Ovary (tissue), 10 donors: ENCODE measurements at places on chromosomes 5 and 9. TPM values are rescaled to one million over a fixed set of nuclear protein-coding genes. Genes with fewer than 3 reads are reported as not detected.

The HRH2 gene
- total RNA-seq = 2.2 TPM

The FSD1L gene
- 5.2 TPM for total RNA-seq

The ZNF300 gene
- 8.4 TPM for total RNA-seq

The PCDHB13 gene
- 4.6 TPM for total RNA-seq

The GADD45G gene
- 23.2 TPM for total RNA-seq

The IRX1 gene
- not detected for total RNA-seq

The ALDH1A1 gene
- 184 TPM for total RNA-seq

The SHISAL2B gene
- total RNA-seq = not detected

The BRINP1 gene
- 0.13 TPM for total RNA-seq

The PALM2AKAP2 gene
- total RNA-seq = 4.9 TPM

The CCDC180 gene
- total RNA-seq = 5.5 TPM

DNA sequence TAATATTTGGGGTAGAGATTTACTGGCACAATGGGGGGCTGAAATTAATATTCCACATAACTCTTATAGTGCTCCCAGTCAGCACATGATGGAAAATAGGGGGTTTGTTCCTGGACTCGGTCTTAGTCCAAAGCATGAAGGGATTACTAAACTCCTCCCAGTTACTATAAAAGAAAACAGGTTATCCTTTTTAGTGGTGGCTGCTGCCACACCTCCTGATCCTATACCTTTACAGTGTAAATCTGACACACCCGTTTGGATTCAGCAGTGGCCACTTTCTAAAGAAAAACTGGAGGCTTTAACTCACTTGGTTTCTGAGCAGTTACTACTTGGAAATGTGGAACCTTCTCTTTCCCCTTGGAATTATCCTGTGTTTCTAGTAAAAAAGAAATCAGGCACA lies 572.9 kb upstream of the PTGER4 start:
- DNase-seq = no peak
- H3K4me3 ChIP-seq = no peak overlapping the region
- no peaks in the 10 kb centered on the region for H3K27me3 ChIP-seq
- H3K4me1 ChIP-seq = no peaks in the 10 kb centered on the region
- no peaks in the 10 kb centered on the region for H3K36me3 ChIP-seq

- H3K27ac ChIP-seq = no peak overlapping the region
- no peak overlapping the region for H3K4me3 ChIP-seq
- H3K4me1 ChIP-seq = no peaks in the 10 kb centered on the region
These were observed 818.8 kb upstream of the TYRP1 start for GRCh38 chr9:11874414-11874813.

DNA sequence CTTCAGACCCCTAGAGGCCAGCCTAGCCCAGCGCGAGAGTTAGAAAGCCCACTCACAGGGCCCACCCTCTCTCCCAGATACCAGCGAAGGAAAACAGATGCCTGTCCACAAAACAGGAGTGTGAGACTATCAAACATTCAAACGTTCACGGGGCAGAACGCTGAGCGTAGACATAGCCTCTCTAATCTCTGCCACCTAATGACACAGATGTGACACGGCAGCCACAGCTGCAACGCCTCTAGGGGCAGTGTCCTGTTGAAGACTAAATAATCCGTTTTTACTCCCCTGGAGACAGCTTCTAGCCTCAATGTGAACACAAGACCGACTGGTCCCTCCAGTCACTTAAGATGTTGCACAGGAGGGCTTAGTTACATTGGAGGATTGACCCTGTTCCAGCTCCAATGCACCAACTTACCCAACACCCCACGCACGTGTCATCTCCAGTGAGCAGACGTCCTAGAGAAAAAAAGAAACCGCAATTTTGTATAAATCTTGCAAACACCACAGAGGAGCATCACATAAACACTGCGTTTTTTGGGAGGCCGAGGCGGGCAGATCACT lies 14.3 kb downstream of the DIPK1B start:
- DNase-seq = no peak
- H3K36me3 ChIP-seq = no peaks in the 10 kb centered on the region
- no peaks in the 10 kb centered on the region for H3K27me3 ChIP-seq
- no peak overlapping the region for H3K27ac ChIP-seq
- peaks cover 15% of the 10 kb centered on the region for H3K4me1 ChIP-seq
- peak overlapping the region; percentile 68 for H3K4me3 ChIP-seq

GRCh38 chr9:109908459-109909390 lies 128.7 kb downstream of the PALM2AKAP2 start:
- DNase-seq = no peak
- H3K27me3 ChIP-seq = no peaks in the 10 kb centered on the region
- H3K27ac ChIP-seq = no peak overlapping the region
- H3K4me1 ChIP-seq = peaks cover 5% of the 10 kb centered on the region
- no peaks in the 10 kb centered on the region for H3K36me3 ChIP-seq

DNA sequence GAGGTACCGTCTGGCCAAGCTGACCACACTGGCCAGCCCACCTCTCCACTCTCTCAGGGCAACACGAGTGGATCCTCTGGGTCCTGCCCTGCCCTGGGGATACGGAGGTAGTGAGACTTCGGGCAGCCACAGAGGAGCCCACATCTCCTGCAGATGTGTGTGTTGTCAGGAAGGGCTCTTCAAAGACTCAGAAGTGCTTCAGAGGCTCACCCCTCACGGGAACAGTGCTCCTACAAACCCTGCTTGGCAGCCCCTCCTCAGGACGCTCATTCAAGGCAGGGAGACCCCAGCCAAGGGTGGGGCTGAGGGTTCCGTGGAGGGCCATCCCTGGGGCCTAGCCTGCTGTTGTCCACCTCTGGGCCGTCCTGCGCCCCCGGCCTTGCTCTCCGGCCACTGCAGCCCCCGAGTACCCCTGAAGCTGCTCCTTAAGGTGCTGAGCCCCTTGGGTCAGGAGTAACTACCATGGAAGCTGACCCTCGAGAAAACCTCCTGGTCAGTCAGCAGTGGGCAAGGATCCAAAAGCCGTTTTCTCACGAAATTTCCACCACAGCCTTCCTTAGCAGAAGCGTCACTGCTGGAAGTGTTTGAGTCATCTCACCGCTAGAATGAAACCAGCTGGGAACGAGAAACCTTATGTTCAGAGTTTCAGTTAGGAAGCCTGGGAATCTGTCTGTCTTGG lies 23.2 kb upstream of the LRRC14B start:
- H3K36me3 ChIP-seq = no peaks in the 10 kb centered on the region
- no peaks in the 10 kb centered on the region for H3K27me3 ChIP-seq
- peak; percentile 51 for DNase-seq

DNA sequence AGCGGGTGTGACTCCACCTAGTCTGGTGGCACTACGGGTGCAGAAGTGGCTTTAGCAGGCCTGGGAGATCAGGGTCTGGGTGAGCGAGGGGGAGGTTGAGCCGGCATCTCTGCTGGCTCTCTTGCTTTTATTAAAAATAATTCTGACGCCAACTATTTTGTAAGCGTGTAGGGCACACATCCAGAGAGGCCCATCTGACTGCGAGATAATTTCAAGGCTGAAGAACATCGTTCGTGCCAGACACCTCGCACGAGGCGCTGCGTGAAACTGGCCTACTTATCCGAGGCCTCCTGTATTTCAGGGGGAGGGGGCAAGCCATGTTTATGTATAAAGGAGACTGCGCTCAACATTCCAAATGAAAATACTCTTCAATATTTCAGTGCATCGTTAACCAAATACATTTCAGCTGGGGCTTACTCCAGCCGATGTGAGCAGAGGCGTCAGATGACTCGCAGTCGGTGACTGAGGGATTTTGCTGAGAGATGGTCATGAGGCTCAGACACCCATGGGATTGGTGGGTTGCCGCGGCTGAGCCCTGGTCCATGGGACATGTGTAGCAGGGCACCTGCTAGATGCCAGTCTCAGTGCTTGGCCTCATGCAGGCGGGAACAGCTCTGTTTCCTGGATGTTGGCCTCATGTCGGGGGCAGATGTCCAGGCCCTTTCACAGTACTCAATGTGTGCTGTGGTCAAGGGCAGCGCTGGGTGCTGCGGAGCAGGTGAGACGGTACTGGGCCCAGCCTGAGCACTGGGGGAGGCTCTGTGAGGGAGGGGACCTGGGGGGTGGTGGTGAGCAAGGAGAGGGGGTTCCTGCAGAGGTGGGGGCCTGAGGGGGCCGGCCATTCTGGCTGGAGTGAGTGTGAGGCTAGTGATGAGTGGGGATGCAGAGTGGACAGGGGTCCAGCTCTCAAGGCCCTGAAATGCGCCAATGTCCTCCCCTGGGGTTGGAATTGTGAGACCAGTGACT lies 201.5 kb downstream of the DAB2IP start:
- no peaks in the 10 kb centered on the region for H3K27me3 ChIP-seq
- no peaks in the 10 kb centered on the region for H3K36me3 ChIP-seq
- peak overlapping the region; percentile 97 for H3K27ac ChIP-seq
- DNase-seq = peak; percentile 95
- no peak overlapping the region for H3K4me3 ChIP-seq

DNA sequence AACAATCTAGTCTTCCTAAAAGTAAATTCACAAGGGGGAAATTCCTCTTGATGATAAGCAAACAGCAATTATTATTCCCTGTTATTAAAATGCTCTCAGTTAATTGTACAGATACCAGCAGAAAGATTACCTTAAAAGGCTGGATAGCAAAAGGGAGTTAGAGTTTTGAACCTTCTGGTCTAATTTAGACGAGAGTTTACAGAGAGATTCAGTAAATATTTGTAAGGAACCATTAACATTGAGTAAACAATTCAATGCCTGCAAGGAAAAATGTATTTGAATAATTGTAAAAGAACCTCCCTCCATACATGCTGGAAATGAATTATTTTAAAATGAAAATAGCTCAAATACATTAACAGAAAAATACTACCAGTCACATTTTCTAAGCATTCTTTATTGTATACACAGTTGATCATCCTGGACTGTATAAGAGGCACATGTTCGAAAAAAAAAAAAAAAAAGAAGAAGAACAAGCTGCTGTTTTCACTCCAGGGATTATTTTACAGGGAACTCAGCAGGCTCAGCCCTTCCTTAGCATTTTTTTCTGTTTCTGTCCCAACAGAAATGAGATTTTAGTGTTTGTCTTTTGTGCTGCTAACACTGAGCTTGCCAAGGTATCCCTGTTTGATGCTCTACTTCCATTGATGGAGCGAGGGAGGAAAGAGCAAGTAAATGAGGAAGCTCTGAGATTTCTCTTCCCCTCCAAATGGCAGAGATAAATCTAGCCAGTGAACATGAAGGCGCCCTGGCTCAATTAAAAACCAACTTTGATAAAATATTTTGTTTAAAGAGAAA lies 141.1 kb downstream of the ENC1 start:
- no peak overlapping the region for H3K4me3 ChIP-seq
- H3K36me3 ChIP-seq = no peaks in the 10 kb centered on the region
- H3K4me1 ChIP-seq = no peaks in the 10 kb centered on the region

- no peaks in the 10 kb centered on the region for H3K27me3 ChIP-seq
- H3K27ac ChIP-seq = no peak overlapping the region
- no peak for DNase-seq
- no peaks in the 10 kb centered on the region for H3K36me3 ChIP-seq
- peaks cover 7% of the 10 kb centered on the region for H3K4me1 ChIP-seq
These were observed 76.0 kb upstream of the RNU6ATAC start for GRCh38 chr9:134240361-134240760.

GRCh38 chr9:129900263-129901027 lies 65.2 kb downstream of the USP20 start:
- H3K27me3 ChIP-seq = no peaks in the 10 kb centered on the region
- no peak for DNase-seq
- no peak overlapping the region for H3K27ac ChIP-seq
- H3K4me3 ChIP-seq = no peak overlapping the region

DNA sequence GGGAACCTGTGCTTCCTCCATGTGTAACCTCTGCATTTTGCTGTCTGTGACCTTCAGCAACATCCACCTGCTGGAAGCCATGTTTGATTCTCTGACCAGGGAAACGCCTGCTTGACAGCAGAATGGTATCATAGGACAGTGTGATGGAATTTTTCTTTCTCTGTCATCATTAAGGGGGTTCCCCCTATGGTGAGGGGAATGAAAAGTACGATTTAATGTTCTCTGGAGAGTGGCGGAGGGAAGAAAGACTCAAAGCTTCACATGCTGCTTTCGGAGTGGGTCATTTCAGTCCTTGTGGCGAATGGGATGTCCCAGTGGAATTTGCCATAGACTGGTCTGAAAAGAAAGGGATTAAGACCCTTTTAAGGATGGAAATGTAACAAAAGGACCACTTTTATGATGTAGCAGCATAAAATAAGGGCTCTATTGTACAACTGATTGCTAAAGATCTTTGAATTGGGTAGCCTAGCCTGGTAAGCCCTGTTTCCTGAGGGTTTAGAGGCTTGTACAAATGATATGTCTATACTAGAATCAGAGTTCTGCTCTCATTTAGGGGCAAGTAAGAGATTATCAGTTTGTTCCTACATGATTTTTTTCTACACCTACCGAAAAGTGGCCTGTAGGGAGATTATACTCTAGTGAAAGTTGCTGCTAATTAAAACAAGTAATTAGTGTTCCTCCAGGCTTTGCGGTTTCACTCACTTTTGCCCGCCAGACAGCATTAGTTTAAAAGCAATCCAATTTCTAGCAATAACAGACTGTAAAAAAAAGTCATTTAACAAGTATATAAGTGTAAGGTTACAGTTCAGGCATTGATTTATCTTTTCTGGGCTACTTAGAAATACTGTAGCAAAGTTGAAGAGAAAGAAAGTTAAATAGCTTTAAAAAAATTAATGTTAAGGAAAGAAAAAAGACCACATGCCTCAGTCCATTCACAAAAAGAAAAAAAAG lies 904.5 kb downstream of the NR2F1-AS1 start:
- no peaks in the 10 kb centered on the region for H3K36me3 ChIP-seq
- DNase-seq = no peak
- no peak overlapping the region for H3K27ac ChIP-seq

GRCh38 chr5:73419465-73420390 lies 28.8 kb downstream of the FOXD1 start:
- H3K4me3 ChIP-seq = peak overlapping the region; percentile 7
- no peak overlapping the region for H3K27ac ChIP-seq
- DNase-seq = no peak
- H3K4me1 ChIP-seq = no peaks in the 10 kb centered on the region
- H3K36me3 ChIP-seq = no peaks in the 10 kb centered on the region
- no peaks in the 10 kb centered on the region for H3K27me3 ChIP-seq

DNA sequence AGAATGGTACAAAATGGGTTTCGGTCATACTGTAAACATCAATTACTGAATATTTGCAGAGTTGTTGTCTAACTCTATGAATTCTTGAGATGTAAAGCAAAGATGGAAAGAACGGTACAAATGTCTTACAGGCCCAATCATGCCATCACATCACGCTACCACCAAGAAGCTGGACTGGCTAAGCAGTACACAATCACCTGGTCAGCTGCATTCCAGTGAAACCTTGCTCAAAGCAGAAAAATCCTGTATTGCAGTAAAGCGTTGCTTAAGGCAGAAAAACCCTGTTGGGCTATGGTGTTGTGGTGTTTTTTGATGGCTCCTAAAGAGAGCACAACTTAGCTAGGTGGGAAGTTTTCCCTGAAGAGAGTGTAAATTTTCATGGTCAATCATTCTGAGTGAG lies 112.6 kb upstream of the RASA1 start:
- no peak overlapping the region for H3K27ac ChIP-seq
- no peak for DNase-seq
- H3K27me3 ChIP-seq = no peaks in the 10 kb centered on the region
- no peak overlapping the region for H3K4me3 ChIP-seq

DNA sequence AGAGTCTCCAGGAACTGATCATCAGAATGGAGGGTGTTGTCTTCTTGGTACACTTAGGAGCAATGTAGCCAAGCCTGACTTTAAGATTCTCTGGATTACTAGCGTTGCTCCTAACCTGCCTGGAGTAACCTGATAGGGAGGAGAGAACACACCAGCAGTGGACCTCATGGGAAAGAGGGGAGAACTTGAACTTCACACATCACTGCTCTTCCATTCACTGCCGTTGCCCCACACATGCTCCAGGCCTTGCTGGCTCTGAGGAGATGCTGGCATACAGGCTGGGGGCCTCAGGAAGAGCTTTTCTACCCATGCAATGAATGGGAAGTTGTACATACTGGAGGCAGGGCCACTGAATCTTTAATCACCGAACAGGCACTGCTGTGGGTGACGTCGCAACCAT lies 60.3 kb upstream of the ADAMTS16 start:
- DNase-seq = no peak
- H3K4me1 ChIP-seq = no peaks in the 10 kb centered on the region
